NCI-H1105 treated with DMSO at 0.1 percent for 48 hours (cell line): ENCODE measurements at places on chromosomes 3 and 15.

GRCh38 chr15:34642247-34642646, 58.8 kb upstream of the GOLGA8B start:
- no peak for DNase-seq

DNA sequence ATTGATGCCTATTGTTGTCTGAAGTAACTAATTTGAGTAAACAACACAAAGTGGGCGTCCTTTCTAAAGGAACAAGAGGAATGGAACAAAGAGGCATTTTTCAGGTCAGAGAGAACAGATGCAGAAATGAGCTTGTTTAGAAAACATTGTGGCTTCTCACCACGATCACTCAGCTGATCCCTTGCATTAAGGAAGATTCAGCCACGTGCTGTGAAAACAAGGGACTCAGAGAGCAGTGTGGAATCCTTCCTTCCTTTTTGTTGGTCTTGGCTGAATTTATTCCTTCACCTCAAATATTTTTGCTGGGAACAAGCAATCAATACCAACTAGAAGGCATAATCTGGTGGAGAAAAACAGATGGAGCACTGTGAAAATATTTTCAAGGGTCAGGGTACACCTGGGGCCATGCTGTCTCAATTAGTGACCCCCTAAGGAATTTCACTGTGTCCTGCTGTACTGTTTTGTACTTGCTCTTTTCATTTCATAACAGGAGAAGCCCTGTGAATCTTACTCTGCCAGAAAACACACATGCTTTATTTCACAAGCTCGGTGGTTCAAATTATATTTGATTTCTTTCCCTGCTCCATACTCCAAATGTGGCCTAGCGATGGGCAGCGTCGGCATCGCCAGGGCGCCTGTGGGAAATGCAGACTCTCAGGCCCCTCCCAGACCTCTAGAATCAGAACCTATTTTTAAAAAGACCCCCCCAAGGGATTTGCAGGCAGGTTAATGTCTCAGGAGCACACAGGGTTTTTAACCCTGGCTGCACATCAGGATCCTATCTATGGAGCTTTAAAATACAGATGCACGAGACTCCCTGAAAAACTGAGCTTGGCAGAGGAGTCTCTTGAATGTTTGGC, 11.6 kb upstream of the SLC6A20 start:
- DNase-seq = peak; percentile 32

- peak; percentile 99 for DNase-seq
These were observed 251.5 kb downstream of the CLSTN2 start for GRCh38 chr3:140186421-140186920.

DNA sequence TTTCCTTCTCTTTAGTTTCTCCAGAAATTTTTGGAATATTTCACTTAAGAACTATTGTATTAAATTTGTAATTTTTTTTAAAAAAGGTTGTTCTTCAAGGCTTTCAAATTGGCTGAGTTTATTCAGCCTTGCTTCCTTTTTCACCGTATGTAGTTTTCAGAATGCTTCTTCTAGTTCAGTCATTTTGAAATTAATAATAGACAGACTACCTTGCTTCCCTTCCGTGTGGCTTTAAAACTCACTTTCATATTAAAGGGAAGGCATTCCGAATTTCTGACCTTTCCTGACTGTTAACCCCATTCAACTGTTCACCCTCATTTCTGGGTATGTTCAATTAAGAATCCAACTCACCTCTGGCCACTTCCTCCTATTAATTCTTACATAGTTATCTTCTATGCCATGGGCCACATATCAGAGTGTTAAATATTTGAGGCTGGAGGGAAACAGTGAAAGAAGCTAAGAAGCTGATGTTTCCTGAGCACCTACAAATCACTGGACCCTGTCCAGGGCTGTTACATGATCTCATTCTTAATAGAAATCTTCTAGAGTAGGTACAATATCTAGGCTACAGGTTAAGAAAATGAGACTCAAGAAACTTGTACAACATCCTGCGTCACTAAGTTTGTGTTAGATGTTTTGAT, 237.5 kb downstream of the P3H2 start:
- no peak for DNase-seq

- no peak for DNase-seq
These were observed 56.8 kb upstream of the TGFBR2 start for GRCh38 chr3:30549600-30549999.

DNA sequence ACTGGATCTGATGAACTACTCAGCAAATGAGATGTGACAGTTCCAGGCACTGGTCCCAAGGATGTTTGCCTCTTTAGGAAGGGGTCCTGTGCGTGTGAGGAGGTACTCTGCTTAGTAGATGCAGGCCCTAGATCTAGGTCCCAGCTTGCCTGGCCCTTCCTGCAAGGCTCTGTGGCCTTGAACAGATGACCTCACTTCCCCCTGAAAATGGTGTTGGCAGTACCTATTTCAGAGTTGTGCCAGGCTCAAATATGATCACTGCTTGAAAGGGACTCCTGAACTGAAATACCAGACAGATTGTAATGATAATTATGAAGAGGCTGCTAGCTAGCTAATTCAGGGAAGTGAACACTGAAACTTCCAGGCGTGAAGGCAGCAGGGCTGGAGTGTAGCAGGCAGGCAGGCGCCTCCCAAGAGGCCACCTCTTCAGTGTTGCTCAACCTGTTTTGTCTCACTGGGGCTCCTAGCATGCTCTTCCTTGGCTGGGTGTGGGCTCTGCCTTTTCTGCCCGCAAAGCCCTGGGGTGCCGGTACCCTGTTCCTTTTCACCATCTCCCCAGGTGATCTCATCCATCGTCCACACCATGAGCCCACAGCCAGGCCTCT, 24.1 kb upstream of the CPNE9 start:
- DNase-seq = no peak

- no peak for DNase-seq
These were observed 79.2 kb downstream of the EFL1 start for GRCh38 chr15:82183121-82184031.
